ENCODE measurements at places on chromosomes 5 and 9.

DNA sequence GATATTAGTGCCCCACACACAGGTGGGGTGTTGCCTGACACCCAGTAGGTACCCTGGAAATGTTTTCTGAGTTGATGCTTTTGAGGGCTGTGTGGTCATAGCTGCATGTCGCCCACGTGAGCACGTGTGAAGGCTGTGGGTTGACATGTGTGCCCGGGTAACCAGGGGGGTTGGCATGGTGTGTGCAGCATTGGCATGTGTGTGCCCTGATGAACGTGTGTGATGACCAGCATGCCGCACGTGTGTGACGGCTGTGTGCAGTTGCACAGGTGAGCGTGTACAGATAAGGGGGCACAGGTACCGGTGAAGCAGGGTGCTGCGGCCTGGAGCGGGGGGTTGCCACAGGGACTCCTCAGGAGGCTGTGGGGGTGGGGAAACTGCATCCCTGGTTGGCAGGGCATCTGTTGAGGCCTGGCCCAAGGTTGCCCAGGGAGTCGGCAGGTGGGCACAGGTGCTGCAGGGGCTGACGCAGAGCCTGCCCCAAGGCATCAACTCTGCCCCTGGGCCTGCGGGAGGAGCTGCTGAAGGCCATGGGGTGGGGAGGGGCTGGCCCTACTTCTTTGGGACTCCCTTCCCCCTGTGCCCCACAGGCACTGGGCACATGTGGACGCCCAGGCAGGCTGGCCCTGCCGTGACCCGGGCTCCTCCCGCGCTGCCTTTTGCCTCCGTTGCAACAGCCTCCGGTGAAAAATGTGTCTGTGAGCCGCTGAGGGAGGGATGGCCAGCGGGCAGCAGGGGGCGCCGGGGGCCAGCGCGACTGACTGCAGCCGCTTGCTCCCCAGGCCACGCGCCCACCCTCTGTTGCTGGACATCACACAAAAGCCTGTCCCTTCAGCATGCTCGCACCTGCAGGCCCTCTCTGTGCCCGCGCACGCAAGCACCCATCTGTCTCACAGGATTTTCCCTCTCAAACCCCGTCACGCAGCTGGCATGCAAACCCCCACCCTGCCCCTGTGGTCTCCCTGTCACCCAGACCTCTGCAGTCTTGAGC is 2.2 kb downstream of the UNC5A start:
- no peak for DNase-seq

DNA sequence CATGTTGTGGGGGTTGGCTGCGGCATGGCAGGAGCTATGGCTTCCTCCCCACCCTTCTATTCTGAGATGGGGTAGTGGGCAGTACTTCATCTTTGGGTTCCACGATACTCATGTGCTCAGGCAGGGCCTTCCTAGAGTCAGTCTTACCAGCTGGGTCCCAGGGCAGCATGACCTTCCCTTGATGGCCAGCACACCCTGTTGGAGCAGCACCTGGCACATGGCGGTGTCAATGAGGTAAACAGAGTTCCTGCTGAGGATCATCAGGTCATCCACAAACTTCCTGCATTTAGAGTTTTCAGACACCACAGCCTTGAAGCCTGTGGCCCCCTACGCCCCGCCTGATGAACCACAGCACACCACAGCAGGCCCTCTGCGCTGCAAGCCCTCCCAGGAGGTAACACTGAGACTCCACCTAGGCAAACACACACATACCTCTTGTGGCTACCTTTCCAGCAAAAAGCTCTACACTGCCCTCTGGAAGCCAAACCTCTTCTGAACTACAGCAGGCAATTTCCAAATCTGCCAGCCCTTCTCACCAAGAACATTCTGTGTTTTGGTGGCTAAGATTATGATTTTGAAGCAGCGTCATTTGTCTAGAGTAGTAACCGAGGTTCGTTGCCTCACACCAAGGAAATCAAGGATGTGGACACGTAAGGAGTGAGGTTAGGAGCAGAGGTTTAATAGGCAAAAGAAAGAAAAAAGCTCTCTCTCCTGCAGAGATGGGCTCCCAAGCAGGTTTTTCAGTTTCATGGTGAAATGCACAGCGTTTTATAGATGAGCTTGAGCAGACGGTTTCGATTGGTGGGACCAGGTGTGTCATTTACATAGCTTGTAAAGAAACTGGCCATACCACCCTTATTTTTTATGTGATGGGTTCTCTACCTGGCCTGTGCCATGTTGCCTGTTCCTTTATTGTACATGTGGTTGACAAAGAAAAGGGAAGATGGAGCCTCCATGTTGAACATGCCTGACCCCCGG is 20.3 kb upstream of the TMEM174 start:
- no peak for DNase-seq

GRCh38 chr5:145157841-145158240 is 677.3 kb downstream of the PRELID2 start:
- DNase-seq = no peak

- no peak for DNase-seq
These were observed 1798.0 kb downstream of the EFNA5 start for GRCh38 chr5:105872569-105873270.

DNA sequence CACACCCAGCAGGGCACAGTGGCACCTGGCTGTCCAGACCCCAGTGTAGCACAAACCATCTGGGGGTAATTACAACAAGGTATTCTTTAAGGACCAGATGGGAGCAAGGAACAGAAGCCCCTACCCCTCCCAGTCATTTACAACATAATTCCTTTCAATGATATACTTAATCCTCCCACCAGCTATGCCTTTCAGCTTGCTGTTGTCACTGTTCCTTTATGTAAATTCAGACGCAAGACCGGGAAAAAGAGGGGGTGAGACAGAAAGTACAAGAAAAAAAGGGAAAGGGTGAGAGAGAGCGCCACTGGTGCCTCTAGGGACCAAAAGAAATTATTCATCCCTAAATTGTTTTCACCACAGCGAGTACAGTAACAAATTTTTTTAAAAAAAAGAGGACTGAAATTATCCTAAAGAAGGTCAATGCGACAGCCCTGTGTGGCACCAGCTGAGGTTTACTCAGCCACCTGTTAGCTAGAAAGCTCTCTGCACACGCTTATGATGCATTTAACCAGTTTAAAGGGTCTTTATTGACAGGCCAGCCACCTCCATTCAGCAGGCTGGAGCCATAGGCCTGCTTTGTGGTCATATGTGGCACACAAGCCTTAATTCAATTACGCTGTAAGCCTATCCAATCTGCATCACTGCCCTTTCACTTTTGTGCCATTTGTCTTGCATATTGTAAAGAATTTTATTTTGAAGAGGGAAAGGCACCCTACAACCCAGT is 210.2 kb upstream of the ISL1 start:
- DNase-seq = no peak

GRCh38 chr9:105535920-105536668 is 21.8 kb upstream of the FKTN start:
- DNase-seq = no peak

DNA sequence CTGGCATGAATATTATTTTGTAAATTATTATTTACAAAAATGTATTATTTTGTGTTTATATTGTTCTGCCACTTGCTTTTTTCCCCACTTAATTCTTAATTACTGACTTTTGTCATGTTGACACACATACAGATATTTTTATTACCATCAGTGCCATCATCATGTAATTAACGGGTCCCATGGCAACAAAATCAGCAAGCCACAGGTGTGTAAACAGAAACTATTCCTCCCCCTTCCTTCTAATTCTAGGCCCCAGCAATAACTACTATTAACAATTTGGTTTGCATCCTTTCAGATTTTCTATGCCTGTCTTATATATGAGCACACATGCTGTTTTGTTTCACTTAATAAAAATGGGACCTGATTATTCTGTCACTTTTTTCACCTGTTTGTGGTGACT is 29.3 kb downstream of the CYFIP2 start:
- DNase-seq = no peak

DNA sequence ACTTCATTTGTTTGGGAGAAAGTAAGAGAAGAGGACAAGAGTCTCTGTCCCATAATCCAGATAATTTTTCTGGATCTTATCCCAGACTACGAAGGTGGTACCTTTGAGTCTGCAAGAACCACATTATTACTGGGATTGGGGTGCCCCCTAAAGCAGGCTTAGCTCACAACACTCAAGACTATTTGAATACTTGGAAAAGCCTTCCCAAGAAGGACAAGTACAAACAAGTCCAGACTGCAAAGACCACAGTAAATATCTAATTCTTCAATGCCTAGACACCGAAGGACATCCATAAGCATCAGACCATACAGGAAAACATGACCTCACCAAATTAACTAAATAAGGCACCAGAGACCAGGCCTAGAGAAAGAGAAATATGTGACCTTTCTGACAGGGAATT is 40.2 kb upstream of the TMED7 start:
- DNase-seq = no peak

Measured in activated CD8-positive, alpha-beta memory T cell treated with anti-CD3 and anti-CD28 coated beads for 1 hour (primary cell).